ENCODE measurements at places on chromosomes 3 and 15.

DNA sequence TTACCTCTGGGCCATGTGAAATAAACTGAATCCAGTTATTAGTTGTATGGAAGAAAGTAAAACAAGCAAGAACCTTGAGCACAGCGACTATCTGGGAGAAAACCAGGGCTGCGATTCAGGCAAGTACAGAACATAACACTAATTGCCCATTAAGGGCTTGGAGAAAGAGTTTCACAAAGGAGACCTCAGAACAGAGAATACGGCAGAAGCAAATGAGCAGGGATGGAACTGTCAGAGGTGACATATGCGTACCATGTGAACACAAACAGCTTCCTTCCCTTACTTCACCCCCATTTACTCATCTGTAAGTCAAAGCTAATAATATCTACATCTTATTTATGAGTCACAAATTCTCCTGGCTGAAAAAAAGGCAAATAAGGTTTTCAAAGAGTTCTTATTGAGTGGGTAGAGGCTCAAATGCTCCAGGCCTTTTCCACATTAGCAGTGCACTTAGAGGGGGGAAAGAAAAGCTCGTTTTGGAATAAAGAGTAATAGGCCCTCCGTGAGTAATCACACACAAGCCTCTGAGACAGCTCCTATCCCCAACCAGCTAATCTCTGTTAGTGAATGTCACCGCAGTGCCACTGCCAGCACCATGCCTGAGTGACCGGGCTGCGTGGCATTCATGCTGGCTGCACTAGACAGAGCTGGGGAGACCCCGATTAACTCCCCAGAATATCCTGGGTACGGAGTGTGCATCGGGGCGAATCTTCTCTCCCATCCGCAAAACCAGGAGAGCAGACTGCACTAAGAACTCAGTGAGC is 2.6 kb downstream of the PCSK6 start:
- no peak for DNase-seq

DNA sequence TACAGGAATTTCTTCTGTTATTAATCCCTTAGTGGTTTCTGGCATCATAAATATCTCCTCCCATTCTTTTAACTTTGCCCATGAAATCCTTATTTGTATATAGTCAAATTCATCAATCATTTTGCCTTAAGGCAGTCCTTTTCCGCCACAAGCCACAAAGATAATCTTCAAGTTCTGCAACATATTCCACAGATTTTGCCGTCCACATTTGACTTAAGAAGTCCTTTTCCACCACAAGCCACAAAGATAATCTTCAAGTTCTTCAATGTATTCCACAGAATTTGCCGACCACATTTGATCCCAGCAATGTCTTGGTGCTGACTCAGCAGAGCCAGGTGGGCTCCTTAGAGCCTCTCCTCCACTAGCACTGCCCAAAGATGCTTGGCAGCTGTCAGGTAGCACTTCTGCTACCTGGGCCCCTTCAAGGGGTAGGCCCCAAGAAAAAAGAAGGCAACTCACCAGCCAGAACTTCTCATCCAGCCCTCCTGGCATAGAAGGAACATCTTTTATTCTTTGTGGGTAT is 35.0 kb downstream of the SEC22C start:
- no peak for DNase-seq

DNA sequence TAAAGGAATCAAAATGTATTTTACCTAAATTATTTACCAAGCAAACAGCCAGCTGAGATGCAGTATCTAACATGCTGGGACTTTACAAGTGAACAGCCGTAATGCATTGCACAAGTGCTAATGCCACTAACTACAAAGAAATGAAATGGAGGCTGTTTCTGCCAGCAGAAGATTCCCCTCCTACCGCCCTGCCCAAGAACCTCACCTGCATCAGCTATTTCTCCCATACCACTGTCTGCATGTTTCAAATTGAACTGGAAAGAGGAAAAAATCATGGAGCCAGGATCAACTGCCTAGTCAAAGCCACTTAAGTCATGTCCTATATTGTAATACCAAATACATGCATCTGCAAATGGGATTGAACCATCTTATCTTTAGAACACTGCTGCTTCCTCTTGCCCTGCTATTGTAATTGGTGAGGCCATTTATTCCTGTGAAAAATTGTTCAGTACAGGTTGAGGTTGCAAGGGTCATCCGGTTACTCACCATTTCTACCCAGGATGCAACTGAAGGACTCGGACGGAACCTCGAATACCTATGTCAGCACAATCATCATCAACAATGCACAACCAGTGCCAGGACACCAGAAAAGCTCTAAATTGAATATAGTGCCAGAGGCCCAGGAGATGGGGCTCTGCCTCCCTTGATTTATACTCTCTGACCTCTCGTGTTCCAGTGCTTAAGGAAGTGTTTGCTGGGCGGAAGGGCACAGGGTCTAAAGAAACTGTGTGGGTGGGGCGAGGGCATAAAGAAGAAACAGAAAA is 27.5 kb downstream of the ANXA2 start:
- peak; percentile 52 for DNase-seq

- DNase-seq = no peak
Measured at GRCh38 chr3:165195241-165195639, 944 bp downstream of the SLITRK3 start.

- DNase-seq = no peak
Measured at GRCh38 chr3:51943451-51944391, 1.6 kb downstream of the PARP3 start.

DNA sequence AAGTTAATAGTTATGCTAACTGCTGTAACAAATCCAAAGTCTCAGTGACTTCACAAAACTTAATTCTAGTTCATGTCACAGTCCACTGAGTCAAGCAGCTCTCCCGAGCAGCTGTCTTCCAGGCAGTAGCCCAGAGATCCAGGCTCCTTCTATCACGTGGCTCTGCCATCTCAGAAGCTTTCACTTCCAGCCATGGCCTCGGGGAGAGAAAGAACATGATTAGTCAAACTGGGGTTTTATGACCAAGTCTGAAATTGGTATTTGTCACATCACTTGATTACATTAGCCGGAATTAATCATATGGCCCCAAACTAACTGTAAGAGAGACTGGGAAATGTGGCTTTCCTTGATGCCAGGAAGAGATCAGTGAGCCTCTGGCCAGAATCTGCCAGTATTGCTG is 70.2 kb upstream of the DGKG start:
- no peak for DNase-seq

DNA sequence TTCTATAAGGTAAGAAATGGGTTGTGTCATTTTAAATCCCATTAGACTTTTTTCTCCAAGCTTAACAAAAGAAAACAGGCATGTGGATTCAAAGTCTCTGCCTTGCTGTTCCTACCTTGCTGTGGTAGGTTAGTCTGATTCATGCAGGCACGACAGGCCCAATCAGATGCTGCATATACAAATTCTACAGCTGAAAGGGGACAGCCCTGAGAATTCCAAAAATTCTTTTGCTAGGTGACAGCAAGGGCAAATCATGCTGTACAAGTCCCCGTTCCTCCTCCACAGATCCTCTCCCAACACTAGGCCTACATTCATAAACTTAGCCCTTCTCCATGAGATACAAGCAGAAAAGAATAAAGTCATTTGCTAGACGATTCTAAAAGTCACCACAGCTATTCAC is 161.2 kb upstream of the THBS1 start:
- no peak for DNase-seq

DNA sequence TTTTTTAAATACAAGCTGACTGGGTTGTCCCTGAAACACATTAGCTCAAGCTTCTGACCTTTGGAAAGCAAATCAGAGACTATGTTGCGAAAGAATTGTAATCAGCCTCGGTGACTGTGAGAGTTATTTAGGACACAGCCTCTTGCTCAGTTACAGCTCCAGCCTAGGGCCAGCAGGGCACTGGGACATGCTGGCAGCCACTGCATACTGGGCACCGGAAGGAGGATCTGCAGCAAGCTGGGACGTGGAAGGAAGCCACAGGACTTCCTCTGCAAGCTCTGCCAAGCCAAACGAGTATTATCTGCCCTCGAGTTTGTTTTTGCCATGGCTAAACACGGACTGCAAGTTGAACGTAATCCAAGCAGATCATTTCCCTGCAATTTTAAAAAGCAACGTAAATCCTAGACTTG is 24.4 kb upstream of the COPG1 start:
- DNase-seq = peak; percentile 66

GRCh38 chr3:125115640-125116039 is 59.8 kb upstream of the HEG1 start:
- no peak for DNase-seq

GRCh38 chr3:114624047-114624445 is 330.2 kb downstream of the TIGIT start:
- no peak for DNase-seq

DNA sequence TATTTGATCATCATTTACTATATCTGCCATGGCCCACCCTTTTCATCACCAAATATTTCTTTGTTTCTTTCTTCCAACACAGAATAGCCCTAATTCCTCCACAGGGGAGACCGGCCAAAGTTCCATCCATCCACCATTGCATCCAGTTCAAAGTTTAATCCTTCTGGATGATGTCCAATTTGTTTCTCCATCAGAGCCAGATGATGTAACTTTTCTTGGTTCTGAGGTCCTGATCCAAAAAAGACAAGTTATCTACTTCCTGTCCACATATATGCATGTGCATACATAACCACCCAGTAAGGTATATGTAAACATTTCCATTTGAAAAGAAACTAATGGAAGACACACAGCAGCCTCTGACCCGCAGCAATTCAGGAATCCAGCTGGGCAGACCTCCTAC is 237.3 kb downstream of the SHOX2 start:
- DNase-seq = no peak
